Stimulated activated CD4-positive, alpha-beta T cell treated with anti-CD3 and anti-CD28 coated beads, Interleukin-1b, Interleukin-23, amount 100 ng/mL, for 1 hour (primary cell): ENCODE measurements at places on chromosomes 12 and 14.

DNA sequence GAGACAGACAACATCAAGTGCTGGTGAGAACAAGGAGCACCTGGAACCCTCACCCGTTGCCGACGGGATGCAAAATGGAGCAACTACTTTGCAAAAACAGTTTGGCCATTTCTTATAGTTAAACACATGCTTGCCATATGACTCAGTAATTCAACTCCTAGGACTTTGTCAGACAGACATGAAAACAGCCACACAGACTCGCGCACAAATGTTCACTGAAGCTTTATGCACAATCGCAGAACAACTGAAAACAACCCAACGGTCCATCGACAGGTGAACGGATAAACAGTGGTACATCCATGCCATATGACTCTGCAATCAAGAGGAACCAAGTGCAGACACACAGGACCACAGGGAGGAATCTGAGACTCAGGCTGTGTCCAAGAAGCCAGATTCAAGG, 30.8 kb downstream of the NCOR2 start:
- no peak for DNase-seq

DNA sequence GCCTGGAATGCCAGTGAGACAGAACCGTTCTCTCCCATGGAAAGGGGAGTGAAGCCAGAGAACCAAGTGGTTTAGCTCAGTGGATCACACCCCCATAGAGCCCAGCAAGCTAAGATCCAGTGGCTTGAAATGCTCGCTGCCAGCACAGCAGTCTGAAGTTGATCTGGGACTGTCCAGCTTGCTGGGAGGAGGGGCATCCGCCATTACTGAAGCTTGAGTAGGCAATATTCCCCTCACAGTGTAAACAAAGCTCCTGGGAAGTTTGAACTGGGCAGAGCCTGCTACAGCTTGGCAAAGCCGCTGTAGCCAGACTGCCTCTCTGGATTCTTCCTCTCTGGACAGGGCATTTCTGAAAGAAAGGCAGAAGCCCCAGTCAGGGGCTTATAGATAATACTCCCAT, 374.3 kb upstream of the DCN start:
- no peak for DNase-seq

DNA sequence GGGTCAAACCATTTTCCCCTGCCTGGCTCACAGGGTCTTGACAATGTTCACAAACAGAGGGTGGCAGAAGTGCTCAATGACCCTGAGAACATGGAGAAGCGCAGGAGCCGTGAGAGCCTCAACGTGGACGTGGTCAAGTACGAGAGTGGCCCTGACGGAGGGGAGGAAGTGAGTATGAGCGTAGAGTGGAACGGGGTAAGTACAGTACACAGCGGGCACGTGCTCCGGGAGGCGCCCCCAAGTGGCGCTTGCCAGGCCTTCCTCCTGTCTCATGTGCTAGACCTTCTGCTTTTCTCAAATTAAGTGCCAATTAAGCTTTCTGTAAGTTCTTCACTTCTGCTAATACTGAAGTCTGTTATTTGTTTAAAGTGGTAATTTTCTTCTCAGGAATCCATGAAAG, 35.9 kb downstream of the XRCC3 start:
- no peak for DNase-seq

- no peak for DNase-seq
These were observed 21.3 kb downstream of the KCNA5 start for GRCh38 chr12:5064913-5065490.

DNA sequence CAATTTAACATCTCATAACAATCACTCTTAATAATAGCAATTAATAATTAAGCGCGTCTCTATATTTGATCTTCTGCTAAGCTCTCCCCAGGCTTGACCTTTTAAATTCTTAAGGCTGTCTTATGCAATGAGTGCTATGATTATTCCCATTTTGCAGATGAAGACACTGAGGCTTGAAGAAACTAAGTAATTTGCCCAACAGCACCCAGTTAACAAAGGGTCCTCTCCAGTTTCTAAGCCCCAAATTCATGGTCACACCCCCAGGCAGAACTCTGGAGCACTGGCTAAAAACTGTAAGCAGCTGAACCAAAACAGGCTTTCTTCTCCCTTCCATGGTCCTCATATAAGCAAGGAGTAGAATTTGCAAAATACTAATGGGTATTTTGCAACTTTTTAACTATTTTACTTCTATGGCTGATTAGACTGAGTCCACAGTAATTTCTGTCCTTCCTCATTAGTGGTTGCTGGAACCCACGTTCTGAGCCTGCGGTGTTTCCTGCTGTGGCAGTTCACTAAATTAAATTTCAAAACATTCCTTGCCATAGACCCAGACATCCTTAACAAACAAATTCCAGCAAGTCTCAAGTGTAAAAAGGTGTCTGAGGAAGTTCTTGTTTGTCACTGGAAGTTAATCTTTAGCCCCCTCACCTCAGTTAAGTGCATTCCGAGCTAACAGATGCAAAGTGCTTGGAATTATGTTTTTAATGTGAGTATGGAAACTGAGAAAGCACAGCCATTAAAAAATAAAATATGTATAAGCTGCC, 76.5 kb downstream of the TMEM132D start:
- DNase-seq: no peak

DNA sequence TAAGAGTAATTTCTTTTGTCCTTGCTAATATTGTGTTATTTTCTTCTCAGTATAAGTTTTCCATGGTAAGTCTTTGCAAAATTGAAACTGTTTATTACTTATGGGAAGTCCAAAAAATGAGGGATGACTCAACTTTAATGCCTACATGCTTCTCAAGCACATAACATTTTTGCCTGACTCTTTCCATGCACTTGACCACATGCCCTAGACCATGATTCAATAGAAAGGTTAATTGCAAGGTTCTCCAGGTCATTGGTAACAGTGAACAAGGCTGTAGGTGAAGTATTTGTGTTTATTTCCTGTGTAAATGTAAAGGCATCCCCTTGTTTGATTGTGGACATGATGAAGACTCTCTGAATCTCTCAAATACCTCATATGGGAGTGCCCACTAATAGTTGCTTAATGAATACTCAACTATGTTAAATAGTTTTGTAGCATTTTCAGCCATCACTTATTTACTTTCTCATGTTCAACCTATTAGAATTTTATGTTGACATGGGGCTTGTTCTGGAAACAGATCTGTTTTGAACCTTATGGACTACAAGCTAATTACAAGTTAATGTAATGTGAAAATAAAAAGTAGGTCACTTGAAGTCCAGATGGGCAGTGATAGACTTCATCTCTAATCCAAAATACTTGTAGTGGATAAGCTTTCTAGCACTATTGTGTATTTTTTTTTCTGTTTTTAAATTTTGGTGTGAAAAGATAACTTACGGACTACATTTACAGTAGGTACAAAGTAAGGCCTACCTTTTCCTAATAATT, 131.7 kb downstream of the TMTC2 start:
- DNase-seq: no peak

DNA sequence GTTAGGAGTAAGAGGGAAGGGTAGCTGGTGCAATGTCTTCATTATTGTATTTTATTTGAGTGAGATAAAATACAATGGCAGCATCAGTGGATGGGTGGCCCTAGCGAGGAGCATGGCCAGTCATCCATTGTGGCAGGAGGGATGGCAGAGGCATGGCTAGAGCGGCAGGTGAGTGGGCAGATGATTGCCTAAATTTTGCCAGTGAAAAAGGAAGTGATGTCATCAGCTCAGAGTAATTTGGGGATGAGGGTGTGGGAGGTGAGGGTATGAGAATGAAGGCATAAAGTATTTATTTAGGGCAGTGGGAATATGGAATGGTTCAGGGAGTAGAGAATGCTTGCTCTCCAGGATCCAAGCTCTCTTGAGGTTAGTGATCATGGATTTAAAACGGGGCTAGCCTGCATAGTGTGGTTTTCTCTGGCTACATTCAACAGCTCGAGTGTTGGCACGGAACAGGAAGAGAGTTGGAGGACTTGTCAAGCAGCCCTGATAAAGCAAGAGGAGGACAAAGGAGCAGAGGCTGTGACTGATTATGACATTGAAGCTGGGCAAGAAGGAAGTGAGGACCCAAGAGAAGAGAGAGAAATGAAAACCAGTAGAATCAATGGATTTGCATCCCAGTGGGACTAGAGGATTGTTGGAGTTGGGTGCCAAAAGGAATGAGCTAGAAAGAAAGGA, 18.7 kb upstream of the SERPINA6 start:
- no peak for DNase-seq

- DNase-seq: no peak
These were observed 12.3 kb downstream of the ABCD4 start for GRCh38 chr14:74290415-74290814.

GRCh38 chr12:86945685-86946196, 689.5 kb upstream of the MGAT4C start:
- no peak for DNase-seq

- no peak for DNase-seq
These were observed 44.6 kb downstream of the DLK1 start for GRCh38 chr14:100771121-100771800.

- no peak for DNase-seq
These were observed 89.4 kb downstream of the EFCAB11 start for GRCh38 chr14:89865153-89865552.

GRCh38 chr12:76920172-76921099, 41.6 kb upstream of the CSRP2 start:
- DNase-seq: no peak

DNA sequence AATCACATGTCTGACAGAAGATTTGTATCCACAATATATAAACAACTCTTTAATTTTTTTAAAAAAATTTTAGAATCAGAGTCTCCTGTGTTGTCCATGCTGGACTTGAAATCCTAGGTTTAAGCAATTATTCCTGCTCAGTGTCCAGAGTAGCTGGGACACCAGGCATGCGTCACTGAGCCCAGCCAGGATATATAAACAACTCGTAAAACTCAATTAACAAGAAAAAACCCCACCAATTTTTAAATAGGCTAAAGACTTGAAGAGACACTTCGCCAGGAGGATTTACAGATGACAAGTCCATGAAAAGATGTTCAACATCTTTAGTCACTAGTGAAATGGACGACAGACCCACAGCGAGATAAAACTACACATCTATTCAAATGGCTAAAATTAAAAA, 2.0 kb upstream of the SCN8A start:
- no peak for DNase-seq

- no peak for DNase-seq
These were observed 27.8 kb downstream of the LRTM2 start for GRCh38 chr12:1848146-1848545.

GRCh38 chr12:30870491-30871265, 55.9 kb upstream of the TSPAN11 start:
- no peak for DNase-seq

DNA sequence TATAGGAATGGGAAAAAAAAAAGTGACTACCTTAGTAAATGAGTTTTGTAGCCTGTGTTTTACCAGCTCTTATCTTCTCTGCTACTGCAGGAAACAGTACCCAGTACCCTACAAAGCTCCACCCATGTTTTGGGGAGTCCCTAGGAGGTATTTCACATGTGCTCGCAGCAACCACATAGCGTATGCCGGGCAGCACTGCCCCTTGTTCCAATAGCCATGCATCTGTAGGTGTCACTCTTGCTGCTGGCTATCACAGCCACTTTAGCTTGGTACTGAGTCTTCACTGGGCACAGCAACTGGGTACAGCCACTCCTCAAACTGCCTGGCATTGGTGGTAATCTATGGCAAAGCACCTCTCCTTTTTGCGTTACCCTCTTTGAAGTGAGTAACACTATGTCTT, 2.0 kb upstream of the MDM1 start:
- DNase-seq: no peak

DNA sequence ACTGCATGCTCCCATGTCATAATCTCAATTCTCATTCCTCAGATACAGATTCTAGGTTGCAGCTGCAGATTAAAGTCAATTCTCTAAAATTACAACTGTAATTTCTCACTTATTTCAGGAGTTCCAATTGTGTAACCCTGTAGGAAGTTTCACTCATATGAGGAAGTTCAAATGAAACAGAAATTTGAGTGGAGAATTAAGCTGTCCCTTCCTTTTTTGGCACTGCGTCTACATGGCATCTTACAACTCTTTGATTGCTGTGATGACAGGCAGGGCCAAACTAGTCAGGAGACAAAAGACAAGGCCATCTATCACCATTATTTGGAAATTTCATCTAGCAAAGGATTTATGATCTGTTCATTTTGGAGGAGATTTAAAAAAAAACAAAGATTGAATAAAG, 13.3 kb upstream of the GRIP1 start:
- no peak for DNase-seq

DNA sequence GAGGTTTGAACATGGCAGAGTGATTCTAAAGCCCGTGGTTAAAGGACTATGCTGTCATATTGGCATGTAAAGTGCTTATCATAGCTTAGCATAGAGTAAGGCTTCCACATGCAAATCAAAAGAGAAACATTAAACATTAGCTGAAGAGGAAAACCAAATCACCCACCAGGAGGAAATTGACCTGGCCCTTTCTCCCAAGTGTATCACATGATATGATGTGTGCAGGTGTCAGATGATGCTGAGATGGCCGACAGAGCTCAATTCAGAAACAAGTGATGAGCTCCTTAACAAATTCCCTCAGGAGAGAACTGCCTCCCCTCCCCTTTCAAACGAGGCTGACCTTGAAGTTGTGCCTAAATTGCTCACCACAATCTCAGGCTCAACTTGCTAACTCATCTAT, 217.1 kb upstream of the BTG1 start:
- no peak for DNase-seq

DNA sequence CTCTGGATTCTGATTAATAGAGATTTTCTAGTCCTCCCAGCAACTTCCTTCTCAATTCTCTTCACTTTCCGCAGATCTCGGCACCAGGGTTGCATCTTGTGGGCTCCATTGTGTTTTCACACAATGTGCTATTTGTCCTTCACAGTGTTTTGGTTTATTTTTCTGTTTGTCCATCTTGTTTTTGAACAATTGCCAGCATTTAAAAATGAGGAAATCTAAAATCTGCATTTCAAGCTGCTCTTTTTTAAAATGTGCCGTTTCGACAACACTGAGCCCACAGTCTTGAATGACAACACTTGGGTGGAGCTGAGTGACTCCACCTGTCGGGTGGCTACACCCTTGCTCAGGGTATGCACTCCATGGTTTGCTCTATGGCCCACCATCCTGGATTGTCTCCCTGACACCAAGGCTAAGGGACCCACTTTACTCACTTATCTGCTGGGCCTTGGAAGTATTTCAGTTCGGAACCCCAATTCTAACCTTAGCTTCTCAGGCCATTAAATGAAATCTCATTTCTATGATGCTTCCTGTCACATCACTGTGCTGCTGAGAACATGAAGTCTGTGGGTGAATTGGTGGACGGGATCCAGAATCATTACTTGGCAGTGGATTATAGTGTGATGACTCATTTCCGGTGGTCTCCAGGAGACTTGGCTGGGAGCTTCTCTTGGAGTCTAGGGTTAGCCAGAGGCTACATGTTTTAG, 3.4 kb upstream of the MYRFL start:
- no peak for DNase-seq

DNA sequence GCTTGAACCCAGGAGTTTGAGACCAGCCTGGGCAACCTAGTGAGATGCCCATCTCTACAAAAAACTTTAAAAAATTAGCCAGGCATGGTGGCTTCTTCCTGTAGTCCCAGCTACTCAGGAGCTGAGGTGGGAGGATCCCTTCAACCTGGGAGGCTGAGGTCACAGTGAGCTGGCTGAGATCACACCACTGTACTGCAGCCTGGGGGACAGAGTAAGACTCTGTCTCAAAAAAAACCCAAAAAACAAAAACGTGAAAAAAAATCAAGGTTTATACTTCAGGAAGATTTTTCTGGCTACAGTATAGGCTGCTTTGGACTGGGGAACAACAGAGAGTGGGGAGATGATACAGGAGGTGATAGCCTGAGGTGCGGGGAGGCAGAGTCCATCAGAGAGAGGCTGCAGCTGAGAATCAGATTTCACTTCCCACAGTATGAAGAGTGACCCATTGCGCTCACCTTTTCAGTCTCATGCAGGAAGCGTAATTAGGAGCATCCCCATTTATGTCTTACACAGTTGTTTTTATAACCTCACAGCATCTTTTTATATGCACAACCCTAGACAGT, 28.9 kb downstream of the DNAH10 start:
- DNase-seq: no peak
